ENCODE measurements at places on chromosomes 11 and 22.

- DNase-seq, result no peak
Measured at GRCh38 chr11:76424379-76424778, 20.4 kb upstream of the EMSY start.

GRCh38 chr11:18594999-18595749, 4.4 kb upstream of the MISFA start:
- no peak for DNase-seq

- no peak for DNase-seq
Measured at GRCh38 chr11:3170756-3171650, 5.9 kb upstream of the OSBPL5 start.

- DNase-seq, result no peak
Measured at GRCh38 chr11:20355221-20356219, 8.0 kb upstream of the HTATIP2 start.

- no peak for DNase-seq
Measured at GRCh38 chr11:3146612-3147256, 18.4 kb downstream of the OSBPL5 start.

- peak; percentile 68 for DNase-seq
Measured at GRCh38 chr22:21712751-21713427, 22.7 kb downstream of the YPEL1 start.

DNA sequence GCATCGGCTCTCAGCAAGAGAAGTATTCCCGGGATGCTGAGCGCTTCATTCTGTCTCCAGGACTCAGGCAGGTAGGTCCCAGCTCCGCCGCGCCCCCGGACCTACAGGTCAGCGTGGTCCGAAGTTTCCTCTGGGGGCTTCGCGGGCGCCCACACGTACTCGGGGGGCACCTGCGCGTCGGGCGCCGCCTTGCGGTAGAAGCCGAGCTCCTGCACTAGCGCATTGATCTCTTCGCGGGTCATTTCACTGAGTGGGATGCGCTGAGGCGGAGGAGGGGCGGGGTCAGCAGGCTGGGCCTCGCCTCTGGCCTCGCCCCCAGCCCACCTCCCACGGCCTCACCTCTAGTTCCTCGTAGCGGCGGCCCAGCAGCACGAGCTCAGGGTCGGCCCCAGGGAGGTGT, 2.5 kb downstream of the SELENOM start:
- DNase-seq, result no peak

DNA sequence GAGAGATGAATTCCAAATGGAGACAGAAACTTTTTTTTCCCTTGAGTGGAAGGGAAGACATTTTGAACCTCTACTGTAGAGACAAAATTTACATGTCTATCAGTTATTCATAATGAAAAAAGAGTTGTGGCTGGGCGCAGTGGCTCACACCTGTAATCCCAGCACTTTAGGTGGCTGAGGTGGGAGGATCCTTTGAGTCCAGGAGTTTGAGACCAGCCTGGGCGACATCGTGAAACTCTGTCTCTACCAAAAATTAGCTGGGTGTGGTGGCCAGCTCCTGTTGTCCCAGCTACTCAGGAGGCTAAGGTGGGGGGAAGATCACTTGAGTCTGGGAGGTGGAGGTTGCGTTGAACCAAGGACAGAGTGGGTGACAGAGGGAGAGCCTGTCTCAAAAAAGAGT, 4.1 kb downstream of the EED start:
- DNase-seq, result no peak

DNA sequence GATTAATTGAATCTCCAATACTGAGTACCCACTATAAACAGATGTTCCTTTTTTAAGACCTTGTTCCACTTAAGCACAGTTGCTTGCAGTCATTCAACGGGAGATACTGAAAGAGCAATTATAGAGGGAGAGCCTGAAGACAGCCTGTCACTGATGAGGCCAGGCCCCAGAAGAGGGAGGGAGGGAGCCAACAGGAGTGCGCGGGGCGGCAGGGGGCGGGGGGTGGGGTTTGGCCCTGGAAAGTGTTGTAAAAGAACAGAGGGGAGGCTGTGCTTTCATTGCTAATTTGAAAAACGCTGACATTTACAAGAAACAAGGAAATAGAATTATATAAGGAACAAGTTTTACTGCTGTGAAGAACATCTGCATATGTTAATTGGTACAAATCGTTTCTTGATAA, 53.1 kb downstream of the MAP6 start:
- no peak for DNase-seq

- peak; percentile 35 for DNase-seq
Measured at GRCh38 chr22:36017651-36018091, 11.0 kb downstream of the RBFOX2 start.

DNA sequence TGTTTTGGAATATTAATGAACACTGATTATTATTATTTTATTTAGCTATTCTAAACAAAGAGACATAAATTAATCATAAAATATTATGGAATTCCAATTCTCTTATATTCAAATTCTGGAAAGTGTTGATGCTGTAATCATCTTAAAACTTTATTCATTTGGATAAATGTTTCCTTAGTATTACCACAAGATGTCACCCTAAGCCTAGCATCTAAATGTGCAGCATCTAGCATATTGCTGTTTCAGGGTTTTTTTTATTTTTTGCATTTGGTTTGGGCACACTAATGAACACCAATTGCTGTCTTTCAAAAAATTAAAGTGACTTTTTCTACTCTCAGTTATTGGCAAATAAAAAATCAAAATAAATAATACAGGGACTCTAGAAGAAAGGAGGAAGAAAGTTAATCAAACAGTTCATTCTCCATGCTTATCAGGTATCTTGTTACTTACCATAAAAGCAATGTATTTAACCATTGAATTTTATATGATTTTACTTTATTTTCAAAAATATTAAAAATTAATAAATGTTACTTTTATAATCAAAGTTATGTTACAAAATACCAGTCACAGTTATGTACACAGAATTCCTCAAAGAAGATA, 31.8 kb downstream of the DLG2 start:
- DNase-seq, result no peak

GRCh38 chr11:70270877-70271648, 573 bp downstream of the PPFIA1 start:
- DNase-seq, result no peak

DNA sequence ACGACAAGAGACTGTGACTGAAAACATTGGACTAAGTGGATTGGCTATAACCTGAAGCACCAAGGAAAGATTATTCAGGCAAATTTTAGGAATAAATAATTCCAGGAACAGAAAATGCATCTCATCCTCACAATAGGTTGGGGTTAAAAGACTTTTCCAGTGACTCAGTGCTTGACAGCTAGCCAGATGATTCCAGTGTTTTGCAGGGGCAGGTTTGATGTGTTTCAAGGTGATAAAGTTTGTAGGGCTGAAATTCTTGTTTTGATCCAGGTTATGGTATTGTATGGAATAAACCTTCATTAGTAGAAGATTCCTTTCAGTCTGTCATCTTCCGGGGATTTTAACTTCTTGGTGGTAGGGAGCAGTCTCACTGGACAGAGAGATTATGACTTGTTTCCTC, 2.3 kb downstream of the EXT2 start:
- no peak for DNase-seq

DNA sequence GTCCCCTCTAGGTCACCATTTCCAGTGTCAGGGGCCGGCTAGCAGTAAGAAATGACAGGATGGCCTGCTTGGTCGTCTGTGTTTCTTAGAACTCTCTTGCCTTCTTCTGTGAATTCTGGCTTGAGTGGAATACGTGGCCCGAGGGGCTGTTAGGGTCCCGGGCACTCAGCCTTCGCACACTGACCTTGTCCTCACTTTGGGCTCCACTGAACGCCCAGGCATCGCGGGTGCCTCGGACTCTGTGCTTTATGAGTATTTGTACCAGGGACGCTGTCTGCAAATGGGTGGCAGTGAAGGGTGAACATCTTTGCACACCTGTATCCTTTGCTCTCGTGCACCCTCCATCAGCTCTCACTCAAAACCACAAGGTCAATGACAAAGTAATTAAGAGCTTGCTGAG, 123.4 kb upstream of the ANO1 start:
- DNase-seq, result no peak

DNA sequence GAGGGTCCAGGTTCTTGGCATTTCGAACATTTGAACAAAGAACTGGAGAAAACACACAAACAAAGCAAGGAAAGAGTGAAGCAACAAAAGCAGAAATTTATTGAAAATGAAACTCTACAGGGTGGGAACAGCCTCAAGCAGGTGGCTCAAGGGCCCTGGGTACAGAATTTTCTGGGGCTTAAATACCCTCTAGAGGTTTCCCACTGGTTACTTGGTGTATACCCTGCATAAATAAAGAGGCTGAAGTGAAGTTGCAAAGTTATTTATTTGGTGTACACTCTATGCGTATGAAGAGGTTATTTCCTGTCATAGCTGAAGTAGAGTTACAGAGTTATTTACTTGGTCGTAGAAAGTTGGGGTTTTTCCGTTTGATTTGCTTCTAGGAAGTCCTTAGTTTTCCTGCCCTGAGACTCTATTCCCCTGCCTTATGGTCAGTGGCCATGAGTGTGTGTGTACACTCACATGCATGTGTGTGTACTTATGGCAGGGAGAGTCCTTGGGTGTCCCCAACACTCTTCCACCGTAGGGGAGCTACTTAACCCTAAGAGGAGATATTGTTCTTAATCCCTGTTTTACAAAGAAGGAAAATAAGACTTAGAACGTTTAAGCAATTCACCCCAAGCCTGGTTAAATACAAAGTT, 5.6 kb upstream of the SMCO4 start:
- DNase-seq, result no peak

DNA sequence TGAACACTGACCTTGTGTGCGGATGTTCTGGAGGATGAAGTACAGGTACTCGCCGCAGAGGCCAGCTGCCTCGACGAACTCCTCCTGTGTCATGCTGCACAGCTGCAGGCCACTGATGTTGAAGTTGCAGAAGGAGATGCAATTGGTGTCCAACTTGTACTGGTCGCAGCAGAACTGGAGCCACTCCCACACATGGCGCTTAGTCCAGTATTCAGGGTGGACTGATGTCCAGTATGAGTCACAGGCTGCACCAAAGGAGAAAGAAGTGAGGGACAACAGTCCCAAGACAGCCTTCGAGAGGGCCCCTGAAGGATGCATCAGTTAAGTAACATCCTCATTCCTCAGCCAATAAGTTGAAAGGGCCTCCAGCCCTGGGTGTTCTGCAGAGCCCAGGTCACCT, 20.1 kb downstream of the ELF5 start:
- DNase-seq, result no peak

DNA sequence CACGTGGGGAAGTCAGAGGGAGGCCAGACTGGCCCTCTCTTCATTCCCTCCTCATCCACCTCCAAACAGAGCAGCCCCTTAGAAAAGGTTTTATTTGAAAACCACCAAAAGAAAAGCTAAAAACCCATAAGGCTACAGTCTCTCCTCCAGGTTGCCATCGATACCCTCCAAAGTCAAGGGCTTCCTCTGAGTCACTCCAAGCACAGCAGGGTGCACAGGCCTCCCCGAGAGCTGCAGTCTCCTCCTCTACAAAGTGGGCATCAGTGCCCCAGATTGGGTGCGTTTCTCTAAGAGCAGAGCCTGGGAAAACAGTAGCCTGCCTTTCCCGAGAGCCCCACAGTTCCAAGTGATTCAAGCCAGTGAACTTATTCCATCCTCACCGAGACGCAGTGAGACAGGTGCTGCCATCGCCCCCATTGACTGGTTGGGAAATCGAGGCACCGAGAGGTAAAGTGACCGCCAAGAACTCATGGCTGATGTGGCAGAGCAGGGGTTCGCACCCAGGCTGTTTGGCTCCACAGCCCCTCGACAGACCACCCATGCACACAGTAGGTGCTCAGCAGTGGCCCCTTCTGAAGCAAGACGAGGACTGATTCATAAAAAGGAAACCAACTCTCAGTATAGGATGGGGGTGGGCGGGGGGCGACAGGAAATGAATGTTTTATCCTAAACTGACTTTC, 91.7 kb upstream of the SHISAL1 start:
- DNase-seq, result no peak

- DNase-seq, result no peak
Measured at GRCh38 chr11:76026281-76026680, 180.0 kb downstream of the WNT11 start.

DNA sequence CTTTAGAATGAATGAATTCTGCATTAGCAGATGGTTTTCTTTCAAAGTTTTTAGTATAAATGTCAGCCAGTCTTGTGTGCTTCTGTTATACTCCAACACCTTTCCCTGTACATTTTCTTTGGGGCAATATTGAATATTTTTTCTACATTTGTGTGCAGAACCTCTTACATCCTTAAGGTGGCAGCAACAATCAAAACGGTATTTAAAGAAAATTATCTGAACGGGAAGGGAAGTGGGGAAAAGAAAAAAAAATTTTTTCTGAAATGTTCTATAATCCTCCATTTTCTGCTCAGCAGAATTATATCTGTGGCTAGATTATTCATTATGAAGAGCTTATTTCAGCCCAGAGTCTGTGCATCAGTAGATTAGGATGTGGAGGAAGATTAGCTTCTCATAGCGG, 347.3 kb upstream of the RAG2 start:
- DNase-seq, result no peak

GRCh38 chr11:1674173-1675131, 22.5 kb upstream of the KRTAP5-6 start:
- no peak for DNase-seq

- no peak for DNase-seq
Measured at GRCh38 chr11:131685206-131685605, 314.8 kb downstream of the NTM start.

DNA sequence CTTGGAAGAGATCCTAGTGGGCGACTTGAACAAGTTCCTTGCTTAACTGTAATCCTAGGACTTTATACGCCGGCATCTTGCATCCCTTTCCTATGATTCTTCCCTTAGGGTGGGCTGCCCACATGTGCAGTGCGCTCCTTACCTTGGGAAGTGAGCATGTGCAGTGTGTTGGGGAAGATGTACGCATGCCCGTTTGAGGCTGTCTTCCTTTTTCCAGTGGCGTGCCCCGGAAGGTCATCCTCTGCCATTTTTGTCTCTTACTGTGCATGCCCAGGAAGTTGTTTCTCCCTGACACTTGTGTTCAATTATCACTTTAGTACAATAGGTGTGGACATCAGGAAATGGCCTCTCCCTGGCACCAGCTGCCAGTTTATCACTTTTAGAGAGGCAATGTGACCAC, 936.5 kb downstream of the TBC1D22A start:
- no peak for DNase-seq

DNA sequence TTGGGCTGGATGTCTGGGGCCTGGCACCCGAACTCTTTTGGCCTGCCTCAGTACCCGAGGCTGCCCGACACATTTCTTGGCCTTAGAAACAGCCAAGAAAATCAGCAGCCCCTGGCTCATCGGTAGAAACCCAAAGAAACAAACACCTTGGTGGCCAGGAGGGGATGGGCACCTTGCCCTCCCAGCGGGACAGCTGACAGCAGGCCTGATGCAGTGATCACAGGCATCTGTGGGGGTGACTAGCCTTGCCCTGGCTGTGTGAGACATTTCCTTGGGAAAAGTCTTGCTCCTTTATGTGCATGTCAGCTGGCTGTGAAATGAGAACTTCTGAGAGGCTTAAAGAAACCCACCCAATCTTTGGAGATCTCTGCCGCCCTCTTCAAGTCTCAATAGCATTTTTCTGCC, 60.9 kb downstream of the SMIM38 start:
- no peak for DNase-seq
